ENCODE measurements at places on chromosomes 1 and 21.

DNA sequence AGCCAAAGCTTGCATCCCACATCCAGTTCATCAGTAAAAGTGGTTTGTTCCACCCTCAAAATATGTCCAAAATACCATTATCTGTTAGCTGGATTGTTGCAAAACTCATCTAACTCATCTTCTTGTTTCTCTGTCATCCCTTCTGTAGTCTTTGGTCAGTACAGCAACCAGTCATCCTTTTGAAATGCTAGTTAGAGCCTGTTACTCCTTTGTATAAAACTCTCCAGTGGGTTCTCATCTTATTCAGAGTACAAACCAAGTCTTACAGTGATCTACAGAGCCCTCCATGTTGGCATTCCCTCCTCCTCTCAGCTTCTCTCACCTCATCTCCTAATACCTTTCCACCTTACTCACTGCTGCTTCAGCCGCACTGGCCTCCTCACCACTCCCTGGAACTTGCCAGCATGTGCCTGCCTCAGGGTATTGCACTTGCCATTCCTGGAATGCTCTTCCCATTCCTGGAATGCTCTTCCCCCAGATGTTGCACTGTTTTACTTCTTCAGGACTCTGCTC, 70.6 kb downstream of the LAMC1 start:
- DNase-seq = no peak

DNA sequence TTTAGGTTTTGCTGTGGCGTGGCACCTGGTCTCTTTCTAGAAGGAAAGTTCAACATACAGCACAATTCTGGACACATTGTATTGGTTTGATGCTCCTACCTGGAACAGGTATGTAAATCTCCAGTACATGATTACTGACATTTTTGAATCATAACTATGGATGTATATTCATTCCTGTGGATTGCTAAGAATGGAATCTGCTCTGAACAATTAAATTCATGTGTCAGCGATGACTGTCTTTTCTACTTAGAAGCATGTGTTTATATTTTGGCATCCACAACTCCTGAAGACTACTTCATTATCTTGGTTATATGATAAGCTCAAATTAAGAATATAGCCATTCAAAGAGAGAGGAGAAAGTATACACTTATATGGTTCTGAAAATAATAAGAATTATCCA, 291.8 kb downstream of the CHRM3 start:
- DNase-seq = no peak

- no peak for DNase-seq
Observed at GRCh38 chr1:101739826-101740330, 256.8 kb downstream of the OLFM3 start.

- no peak for DNase-seq
Observed at GRCh38 chr1:242847390-242847993, 323.0 kb upstream of the PLD5 start.

- DNase-seq = no peak
Observed at GRCh38 chr1:4107291-4107690, 207.2 kb upstream of the C1orf174 start.

DNA sequence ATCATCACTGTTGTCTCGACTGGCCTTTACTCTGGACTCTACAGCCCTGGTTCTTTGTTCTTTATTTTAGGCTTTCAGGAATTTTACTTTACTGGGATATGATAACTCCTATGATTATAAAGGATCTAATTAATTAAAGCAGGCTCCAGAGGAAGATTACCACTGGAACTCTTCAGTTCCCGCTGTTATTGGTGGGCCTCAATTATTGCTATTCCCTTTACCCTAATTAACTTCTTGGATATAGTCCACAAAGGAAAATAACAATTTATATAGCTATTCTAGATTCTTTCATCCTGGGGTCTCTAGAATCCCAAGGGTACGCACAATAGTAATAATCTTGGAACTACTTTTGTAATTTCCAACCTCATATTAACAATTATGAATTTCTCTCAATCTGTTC, 8.5 kb upstream of the OVAAL start:
- DNase-seq = no peak

GRCh38 chr1:187476671-187477070, 647.9 kb downstream of the PLA2G4A start:
- DNase-seq = no peak

DNA sequence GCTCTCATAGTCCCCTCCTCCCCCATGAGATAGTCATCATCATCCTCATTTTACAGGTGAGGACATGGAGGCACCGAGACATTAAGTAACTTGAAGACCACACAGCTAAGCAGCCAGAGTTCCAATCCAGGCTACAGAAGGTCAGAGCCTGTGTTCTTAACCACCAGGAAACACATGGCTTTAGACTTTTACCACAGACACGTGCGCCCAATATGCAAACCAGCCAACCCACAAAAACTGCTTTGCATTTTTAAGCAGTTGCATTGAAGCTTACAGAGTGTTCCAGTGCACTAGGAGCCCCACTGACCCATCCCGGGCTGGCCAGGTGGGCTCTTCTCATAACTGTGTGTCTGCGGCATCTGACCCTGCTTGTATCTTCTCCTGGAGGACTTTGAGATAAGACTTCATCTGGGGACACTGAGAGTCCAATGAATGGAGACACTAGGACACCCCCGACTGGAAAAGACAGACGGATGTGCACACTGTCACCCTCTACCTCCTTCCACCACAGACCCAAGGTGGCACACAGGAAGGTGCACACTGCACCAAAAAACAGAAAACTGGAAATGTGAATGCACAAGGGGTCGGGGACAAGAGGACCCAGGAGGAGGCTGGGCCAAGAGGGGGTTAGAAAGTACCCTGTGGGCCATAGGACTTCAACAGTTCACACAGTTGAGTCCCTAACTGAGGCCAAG, 56.4 kb downstream of the ETS2 start:
- no peak for DNase-seq

DNA sequence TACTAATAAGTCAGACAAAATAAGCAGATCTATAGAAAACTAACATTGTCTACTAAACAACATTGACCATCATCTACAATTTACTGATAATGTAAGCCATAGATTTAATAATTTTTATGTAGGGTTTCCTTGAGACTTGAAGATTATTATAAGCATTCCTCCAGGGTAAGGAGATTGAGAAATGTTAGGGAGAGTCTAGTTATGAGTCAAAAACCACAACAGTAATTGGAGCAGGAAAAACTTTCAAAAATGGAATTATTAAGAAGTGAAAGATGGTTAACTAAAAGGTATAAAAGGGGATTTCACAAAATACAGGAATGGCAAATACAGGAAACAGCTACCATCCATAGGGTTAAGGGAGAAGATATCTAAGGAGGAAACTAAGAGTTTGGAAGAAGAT, 12.4 kb upstream of the UHMK1 start:
- no peak for DNase-seq

DNA sequence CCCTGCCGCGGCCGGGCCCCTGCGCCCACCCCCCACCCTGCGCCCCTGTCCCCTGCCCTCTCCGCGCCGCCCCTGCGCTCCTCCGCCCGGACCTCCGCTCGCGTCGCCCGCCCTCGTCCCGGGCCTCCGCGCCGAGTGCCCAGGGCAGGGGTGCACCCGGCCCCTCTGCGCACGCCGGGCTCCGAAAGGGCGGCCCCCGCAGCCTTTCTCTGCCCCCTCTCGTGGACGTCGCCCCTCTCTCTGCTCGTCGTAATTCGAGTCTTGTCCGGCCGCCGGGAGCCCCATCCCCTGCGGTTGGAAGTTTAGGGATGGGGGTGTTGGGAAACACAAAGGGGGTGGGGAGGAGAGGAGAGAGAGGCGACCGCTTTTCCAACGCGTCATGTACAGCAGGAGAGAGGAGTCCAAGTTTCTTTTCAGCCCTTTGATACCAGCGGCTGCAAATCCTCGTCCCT, 407 bp downstream of the GALNT2 start:
- no peak for DNase-seq

- DNase-seq = no peak
Observed at GRCh38 chr1:5967351-5968160, 24.7 kb downstream of the NPHP4 start.

GRCh38 chr21:44529011-44529421, 11.0 kb downstream of the KRTAP10-1 start:
- no peak for DNase-seq

- no peak for DNase-seq
Observed at GRCh38 chr1:70745199-70745598, 302.4 kb downstream of the PTGER3 start.

- no peak for DNase-seq
Observed at GRCh38 chr1:165875171-165875570, 47.8 kb downstream of the UCK2 start.

DNA sequence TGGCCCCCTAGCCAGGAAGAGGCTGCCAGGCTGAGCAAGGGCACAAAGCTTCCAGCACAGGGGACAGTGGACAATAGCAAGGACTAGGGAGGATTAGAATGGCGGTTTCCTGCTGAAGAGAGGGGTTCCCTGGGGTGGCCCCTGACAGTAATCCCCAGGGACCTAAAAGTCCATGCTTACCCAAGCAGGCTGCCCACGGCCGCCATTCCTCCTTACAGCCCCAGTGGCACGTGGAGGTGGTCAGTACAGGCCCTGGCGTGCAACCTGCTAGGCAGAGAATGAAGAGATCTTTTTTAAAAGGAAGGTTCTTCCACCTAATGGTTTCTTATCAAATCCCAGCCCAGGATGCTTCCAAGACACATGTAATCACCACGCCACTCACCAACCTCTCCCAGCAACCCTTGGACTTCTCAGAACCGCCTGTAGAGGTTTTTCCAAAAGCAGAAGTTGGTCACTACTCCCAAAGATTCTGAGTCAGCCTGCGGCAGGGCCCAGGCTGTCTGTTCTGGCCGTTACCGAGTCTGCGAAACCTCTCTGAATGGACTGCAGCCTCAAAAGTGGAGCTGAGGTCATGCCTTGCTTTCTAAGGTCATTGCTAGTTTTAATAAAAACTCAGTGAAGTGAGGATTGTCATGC, 926 bp downstream of the MRPL55 start:
- no peak for DNase-seq

DNA sequence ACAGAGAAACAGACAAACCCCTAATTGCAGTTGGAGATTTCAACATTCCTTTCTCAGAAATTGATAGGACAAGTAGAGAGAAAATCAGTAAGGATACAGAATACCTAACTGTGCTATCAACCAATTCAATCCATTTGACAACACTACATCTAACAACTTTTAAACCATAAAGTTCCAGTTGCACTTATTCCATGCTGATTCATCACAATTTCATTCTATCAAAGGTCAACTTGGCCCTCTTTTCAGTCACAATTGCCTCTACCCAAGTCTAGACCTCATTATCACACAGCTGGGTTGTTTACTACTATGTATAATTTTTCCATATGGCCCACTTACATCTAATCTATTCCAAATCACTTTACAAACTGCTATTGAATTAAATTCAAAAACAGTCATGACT, 19.8 kb upstream of the DESI2 start:
- DNase-seq = no peak

- DNase-seq = no peak
Observed at GRCh38 chr1:56468518-56468917, 110.8 kb downstream of the PLPP3 start.

DNA sequence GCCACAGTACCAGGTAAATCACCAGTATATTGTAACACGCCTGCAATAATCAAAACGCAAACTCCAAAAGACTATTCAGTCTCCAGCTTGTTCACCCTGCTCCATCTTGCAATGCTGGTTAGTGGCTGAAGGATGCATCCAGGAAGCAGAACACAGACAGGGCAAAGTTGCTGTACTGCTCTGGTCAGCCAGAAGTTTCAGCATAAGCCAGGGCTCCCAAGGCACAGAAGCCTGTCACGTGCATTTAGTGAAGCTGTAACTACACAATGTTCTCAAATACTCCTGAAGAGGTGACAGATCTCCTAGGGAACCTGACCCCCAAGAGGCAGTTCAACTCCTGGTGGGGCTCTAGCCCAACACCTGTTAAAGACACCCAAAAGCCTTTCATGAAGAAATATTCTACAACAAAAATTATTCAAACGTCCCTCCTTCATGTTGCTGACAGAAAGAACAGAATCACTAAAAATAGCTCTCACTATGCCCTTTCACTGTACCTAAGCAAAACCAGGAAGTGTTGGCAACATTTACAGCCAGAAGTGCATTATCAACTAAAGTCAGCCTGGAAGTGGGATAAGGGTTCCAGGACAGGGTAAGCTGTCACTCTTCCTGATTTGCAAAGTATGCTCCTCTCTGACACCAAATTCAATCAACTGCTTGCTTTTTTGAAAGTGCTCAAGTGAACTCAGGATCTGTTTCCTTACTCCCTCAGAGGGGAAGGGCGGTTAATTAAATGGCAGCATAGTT, 52.1 kb downstream of the SLC35D1 start:
- no peak for DNase-seq

DNA sequence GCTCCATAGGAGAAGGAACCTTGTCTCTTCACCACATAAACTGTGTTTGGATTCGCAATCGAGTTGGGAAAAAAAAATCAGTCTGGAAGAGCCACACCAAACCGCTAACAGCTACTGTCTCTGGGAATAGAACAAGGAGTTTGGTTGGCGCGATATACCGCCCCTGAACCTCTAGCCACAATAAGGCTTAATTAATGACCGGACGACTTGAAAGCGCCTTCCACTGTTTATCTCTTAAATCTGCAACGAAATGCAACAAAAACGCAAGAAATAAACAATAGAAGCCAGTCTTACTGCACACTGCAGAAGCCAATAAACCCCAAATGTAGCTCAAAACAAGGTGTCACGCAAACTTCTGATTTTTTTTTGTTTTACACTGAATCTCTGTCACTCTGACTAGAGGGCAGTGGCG, 10.9 kb downstream of the BTBD19 start:
- DNase-seq = no peak

DNA sequence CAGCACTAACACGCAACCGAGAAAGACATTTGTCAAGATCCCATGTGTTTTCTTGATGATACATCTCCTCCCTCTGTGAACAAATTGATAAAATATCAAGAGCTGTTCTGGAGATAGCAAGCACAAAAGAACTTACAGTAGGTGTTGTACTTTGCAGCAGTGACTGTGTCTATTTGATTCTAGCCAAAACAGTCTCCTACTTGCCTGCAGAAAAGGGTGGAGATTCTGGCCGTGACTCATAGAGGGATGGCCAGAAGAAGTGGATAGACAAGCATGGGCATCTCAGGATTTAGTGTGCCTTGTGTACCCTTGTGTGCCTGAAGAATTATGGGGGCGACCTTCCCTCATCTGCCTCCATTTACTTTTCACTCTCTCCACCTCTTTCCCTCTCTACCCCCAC, 458.4 kb upstream of the LRRC7 start:
- DNase-seq = no peak

DNA sequence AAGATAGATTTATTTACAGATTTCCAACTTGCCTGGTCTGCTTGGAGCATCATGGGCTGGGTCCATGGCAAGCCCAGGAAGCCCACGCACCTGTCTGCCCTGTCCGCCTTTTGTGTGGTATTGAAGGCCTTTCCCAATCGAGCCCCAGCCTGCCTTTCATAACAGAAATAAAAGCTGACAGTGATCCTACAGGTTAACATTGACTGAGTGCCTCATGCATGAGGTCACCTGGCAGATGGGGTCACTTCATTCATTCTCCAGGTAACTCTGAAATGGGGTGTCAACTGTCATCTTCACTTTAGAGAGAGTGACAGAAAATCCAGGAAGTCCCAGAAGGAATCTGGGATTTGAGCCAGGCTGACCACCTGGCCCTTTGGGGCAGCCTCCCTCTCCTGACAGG, 36.3 kb upstream of the CASZ1 start:
- no peak for DNase-seq

All from NCI-H1436 treated with DMSO at 0.1 percent for 48 hours (cell line).